ENCODE measurements at places on chromosomes 2 and 18.

- no peak for DNase-seq
Observed at GRCh38 chr18:56973487-56973886, 173.4 kb upstream of the BOD1L2 start.

GRCh38 chr2:23905155-23905554 lies 21.8 kb downstream of the ATAD2B start:
- DNase-seq = no peak

DNA sequence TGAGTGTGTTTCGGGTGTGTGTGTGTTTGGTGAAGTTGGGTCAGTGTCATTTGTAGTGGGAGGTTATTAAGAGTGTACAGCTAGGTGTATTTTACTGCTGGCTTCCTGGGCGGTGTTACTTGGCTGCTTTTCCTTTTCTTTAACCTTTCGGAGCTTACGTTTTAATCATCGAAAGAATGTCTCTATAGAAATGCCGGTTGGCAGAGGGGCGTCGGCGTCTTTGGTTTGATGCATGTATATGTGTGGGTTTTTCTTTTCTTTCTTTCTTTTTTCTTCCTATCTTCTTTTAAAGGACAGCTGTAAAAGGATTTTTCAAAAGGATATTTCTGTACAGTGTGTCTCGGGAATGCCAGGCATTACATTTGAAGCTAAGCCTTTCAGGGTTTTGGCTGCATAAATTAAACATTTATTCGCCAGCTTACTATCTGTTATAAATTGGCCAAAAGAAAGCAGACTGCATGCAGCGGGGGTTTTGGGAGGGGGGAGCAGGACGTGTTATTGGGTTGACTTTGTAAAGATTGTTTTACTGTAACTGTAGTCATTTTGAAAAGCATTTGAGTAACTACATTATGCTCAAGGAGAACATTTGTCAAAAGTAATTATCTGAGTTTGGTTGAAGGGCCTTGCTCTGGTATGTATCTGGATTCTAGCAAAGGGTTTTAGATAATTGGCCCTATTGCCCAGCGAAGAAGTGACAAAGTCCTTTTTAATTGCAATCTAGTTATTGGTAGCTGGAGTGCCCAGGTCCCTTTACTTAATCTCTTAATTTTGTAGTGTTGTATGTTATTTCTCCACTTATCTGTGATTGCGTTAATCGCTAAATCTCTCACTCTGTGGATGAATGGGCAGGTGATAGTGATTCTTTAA lies 1.6 kb downstream of the ASXL3 start:
- no peak for DNase-seq

DNA sequence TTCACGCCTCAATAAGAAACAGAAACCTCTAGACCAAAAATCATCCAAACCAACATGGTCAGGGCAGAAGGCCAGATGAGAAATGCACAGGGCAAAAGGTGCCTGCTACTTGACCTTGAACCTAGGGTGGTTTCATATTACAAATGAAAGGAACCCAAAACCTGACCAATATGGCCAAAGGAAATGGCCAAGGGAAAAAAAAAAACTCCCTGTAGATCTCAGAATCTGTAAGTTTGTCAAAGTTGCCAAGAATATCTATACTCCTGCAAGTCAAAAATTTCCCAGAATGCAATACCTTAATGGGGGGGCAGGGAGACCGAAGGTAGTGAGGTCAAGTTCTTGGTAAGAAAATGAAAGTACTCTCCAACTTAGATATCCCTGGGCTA lies 47.2 kb downstream of the HIBCH start:
- DNase-seq = no peak

- no peak for DNase-seq
Observed at GRCh38 chr2:42286268-42286946, 74.6 kb downstream of the COX7A2L start.
